GM06990 (cell line): ENCODE measurements at places on chromosomes 13 and 19.

- DNase-seq: no peak
Measured at GRCh38 chr19:7528192-7528519, 5.7 kb downstream of the MCOLN1 start.

GRCh38 chr19:40356681-40357595, 8.4 kb downstream of the PLD3 start:
- DNase-seq: no peak

GRCh38 chr13:97537110-97537509, 103.1 kb downstream of the RAP2A start:
- peak; percentile 6 for DNase-seq

GRCh38 chr19:44723952-44724319, 24.6 kb upstream of the BCL3 start:
- peak; percentile 79 for DNase-seq

GRCh38 chr19:47505506-47505905, 9.4 kb downstream of the NAPA start:
- no peak for DNase-seq

DNA sequence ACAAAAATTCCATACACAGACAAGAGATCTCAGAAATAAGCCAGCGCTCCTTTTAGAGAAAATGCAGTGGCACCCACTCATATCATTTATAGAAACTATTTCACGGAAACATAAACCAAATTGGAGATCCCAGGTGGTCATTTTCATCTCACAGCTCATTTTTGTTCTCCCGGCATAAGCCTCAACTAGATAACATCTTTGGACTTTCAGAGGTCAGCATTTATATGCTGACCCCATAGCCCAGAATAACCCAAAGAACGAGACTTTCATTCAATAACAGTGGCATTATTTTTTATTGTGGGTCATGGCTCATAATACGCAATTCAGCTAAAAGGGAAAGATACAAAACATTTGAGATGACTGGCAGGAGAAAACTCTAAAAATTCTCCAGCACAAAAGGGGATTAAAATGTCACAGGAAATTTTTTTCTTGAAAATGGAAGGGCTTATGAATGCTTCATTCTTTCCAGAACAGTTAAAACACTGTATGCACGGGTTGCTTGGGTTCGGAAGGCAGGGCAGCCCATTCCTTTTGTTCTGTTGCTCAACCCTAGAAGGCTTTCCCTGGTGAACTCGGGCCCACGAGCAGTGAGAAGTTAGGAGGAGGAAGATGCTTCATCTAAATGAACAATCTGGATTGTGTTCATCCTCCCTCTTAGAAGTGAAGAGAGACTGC, 24.0 kb downstream of the STARD13 start:
- DNase-seq: no peak

DNA sequence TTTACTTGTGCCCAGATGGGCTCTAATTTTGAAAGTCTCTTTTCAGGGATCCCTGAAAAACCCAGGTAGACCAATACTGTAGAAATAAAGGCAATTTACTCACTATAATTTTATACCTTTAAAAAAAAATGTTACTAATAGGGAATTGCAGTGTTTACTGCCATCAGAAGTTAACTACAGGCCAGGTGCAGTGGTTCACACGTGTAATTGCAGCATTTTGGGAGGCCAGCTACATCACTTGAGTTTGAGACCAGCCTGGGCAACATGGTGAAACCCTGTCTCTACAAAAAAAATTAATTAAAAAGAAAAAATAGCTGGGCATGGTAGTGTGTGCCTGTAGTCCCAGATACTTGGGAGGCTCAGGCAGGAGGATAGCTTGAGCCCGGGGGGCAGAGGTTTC, 10.2 kb downstream of the USP12 start:
- DNase-seq: no peak

- no peak for DNase-seq
Measured at GRCh38 chr19:5824751-5825150, 14.8 kb downstream of the FUT6 start.

DNA sequence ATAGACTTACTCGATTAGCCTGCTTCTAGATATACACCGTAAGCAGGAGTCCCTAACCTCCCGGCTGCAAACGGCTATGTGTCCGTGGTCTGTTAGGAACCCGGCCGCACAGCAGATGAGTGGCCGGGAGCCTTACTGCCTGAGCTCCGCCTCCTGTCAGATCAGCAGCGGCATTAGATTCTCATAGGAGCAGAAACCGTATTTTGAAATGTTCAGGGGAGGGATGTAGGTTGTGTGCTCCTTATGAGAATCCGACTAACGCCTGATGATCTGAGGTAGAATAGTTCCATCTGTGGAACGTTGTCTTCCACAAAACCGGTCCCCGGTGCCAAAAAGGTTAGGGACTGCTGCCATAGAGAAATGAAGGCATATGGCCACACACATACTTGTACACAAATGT, 1491.9 kb downstream of the SLITRK5 start:
- no peak for DNase-seq

DNA sequence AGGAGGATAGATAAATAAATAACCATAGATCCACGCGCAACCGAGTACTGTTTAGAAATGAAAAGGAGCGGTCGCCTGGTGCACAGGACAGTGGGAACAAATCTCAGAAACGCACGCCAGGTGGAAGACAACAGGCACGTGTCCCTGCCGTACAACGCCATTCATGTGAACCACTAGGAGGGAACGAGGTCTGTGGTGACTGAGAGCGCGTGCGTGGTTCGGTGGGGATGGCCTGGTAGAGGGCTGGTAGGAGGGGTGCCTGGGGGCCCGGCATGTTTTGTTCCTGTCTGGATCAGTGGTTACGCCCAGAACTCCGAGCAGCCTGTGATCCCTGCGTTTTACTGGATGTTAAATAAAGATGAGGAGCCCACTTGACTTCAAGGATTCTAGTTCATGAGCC, 111.9 kb downstream of the KDM4B start:
- DNase-seq: no peak

DNA sequence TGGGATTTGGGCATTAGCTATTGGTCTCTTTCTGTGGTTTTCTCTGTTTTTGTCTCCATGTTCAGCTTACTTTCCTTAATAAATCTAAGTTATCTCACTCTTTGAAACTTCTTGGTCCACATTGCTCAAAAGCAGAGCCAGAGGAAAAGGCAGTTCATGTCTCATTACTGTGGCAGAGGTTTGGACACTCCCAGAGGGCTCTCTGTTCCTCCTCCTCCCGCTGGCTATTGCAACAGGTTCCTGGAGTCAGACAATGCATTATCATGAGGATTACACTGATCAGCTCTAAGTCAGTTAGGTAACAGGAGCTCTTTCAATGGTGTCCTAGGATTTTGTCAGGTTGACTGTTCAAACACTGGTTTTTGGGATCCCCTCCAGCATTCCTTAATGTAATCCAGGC, 298.8 kb downstream of the NDFIP2 start:
- DNase-seq: no peak

DNA sequence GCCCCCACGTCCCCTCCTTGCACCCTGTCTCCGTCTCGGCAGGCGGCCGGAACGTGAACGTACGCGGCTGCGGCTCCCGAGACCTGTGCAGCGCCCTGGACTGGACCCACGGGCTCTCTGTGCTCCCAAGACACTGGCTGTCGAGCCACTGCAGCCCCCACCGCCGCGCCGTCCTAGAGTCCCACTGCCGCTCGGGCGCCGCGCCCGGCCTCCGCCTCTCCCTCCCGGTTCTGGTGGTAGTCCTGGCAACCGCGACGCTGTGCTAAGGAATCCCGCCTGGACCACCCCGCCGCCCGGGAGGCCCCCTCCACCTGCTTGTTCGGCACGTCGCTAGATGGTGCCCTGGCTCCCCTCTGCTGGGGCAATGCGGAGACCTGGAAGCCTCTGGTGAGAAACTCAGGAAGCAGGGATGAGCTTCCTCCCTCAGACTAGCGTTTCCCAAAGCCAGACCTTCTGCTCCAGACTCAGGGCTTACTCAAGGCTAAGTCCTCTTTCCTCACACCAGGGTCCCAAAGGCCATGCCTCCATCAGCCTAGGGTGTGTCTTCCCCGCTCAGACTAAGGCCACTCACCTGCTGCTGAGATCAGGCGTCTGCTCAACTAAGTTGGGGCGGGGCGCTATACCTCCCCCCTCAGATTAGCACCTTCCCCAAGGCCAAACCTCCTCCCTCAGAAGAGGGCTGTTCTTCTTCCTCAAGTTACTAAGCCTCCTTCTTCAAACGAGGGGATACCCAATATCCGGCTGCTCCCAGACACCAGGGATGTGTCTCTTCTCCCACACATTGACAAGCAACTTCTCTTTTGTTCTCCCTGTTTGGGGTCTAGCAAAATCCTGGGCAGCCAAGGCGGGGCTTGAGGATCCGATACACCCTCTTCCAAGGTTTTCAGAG, 16.1 kb upstream of the IRGC start:
- DNase-seq: no peak

GRCh38 chr19:32202244-32202643, 143.2 kb upstream of the ZNF507 start:
- no peak for DNase-seq

DNA sequence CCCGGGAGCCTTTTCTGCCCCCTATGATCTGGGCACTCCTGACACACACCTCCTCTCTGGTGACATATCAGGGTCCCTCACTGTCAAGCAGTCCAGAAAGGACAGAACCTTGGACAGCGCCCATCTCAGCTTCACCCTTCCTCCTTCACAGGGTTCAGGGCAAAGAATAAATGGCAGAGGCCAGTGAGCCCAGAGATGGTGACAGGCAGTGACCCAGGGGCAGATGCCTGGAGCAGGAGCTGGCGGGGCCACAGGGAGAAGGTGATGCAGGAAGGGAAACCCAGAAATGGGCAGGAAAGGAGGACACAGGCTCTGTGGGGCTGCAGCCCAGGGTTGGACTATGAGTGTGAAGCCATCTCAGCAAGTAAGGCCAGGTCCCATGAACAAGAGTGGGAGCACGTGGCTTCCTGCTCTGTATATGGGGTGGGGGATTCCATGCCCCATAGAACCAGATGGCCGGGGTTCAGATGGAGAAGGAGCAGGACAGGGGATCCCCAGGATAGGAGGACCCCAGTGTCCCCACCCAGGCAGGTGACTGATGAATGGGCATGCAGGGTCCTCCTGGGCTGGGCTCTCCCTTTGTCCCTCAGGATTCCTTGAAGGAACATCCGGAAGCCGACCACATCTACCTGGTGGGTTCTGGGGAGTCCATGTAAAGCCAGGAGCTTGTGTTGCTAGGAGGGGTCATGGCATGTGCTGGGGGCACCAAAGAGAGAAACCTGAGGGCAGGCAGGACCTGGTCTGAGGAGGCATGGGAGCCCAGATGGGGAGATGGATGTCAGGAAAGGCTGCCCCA, 8.5 kb upstream of the CEACAM7 start:
- DNase-seq: no peak

- no peak for DNase-seq
Measured at GRCh38 chr19:43316591-43317319, 36.7 kb upstream of the CD177 start.

GRCh38 chr19:18533058-18533457, 10.3 kb downstream of the FKBP8 start:
- DNase-seq: no peak

DNA sequence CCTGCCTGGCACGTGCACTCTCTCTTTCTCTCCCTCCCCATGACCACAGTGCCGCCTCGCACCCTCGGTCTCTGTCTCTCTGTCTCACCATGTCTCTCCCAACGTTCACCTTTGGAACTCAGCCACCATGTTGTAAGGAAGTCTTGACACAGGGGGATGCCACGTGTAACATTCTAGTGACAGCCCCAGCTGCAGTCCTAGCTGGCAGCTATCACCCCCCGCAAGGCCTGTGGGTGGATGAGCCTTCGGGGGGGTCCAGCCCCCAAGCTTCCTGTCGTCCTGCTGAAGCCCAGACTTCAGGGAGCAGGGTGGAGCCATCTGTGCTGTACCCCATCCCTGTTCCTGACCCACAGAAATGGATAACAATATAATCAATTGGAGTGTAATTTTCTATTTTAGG, 118.5 kb downstream of the SOX1 start:
- DNase-seq: no peak

GRCh38 chr13:79853251-79853650, 372.3 kb downstream of the NDFIP2 start:
- no peak for DNase-seq

- DNase-seq: no peak
Measured at GRCh38 chr19:28065026-28065425, 1147.9 kb downstream of the UQCRFS1 start.

DNA sequence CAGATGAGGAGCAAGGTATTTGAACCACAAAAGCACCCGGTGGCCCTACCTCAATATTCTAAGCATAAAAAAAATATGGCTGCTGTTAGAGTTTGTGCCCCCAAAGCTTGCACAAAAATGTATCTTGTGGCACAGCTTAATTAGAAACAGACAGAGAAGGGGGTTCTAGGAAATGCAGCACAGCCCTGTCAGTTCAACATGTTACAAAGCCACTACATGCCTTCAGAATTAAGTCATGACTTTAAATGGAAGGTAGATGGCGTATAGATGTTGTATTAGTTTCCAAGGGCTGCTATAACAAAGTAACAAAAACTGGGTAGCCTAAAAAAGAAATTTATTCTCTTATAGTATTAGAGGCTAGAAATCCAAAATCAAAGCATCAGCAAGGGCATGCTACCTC, 703.8 kb downstream of the DIAPH3 start:
- no peak for DNase-seq

- peak; percentile 67 for DNase-seq
Measured at GRCh38 chr19:45809643-45810159, 5.4 kb downstream of the RSPH6A start.

- no peak for DNase-seq
Measured at GRCh38 chr19:46591254-46591653, 9.9 kb upstream of the CALM3 start.

DNA sequence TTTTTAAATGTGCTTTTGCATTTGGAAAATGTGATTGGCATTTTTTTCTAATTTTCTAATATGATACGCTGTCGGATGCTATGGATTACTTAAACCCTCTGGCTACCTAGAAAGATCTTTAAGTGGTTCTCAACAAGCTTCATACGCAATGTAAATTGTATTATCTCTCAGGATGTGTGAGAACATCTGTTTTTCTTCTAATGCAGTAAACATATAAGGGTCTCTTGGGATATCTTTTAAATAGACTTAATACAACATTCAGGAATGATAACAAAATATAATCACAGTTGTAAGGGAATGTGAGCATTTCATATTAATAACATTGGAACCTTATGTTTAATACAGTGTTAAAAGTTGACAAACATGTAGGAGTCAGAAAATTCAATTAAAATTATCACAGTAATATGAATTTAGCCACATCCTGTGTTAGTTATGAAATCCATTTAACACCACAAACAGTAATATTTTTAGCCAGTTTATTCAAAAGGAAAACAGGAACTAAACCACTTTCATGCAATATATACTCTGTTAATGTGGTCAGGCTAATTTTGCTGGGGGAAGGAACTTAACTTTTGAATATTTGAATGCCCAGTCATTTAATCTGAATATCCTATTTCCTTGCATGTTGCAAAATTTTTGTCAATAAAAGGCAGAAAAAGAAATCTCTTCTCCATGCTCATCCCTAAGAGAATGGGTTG, 15.0 kb upstream of the ALOX5AP start:
- peak; percentile 61 for DNase-seq

DNA sequence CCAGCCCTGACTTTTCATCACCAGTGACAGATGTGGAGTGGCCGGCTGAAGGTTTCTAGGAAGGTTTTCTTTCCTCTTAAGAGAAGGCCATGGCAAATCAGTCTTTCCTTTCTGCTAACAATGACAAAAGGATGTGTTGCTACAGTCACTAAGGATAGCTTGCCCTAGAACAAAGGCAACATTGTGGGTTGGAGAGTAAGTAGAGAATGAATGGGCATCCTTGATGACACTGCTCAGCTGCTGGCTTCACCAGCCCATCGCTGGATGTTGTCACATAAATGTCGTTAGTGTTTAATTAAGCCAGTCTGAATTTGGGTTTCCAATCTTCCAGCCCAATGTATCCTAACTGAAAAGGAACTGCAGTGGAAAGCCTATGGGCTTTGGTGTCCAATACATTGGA, 168.4 kb downstream of the ZIC5 start:
- DNase-seq: no peak

- no peak for DNase-seq
Measured at GRCh38 chr19:4557144-4557970, 2.1 kb downstream of the SEMA6B start.
